Endothelial cell of umbilical vein (primary cell): ENCODE measurements at places on chromosomes 6 and 20.
A peak's percentile ranks its signal among the peaks of the same experiment; 100 is the strongest.

- DNase-seq = no peak
These were observed 7.5 kb upstream of the ZSWIM1 start for GRCh38 chr20:45873409-45874103.

GRCh38 chr20:47205577-47206123 lies 150.8 kb downstream of the ZMYND8 start:
- DNase-seq = peak; percentile 64

DNA sequence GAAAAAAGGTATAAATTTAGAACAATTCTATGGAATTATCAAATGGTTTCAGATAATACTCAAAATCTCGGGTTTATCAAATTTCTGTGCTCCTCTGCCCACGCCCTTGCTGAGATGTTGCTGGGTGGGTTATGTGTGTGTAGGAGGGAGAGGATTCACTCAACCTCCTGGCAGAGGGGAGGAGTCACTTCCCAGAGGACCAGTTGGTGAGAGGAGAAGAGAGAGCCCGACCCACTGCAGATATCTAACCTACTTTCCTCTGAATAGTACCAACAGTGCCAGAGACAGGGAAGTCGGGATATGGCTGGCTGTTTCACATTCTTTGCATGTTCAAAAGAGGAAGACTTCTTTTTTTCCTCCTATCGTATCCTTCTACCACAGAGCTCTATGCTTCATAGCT lies 187.1 kb upstream of the MAN1A1 start:
- DNase-seq = no peak

DNA sequence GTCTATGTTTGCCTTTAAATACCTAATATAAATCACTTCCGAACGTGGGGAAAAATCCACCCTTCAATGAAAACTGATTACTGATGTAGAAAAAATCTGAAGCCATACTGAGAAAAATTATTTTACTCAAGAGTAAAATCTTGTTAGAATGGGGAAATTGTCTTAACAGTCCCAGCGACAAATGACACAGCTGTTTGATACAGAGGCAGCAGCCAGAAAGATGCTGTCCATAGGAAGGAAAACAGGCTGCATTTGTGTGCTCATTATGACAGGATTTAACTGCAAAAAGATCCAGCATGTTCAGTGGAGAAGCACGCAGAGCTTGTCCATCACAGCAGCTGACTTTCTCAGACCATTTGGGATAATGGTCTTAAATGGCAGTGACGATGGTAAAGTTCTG lies 443.0 kb downstream of the TFAP2B start:
- no peak for DNase-seq

- no peak for DNase-seq
These were observed 30.2 kb downstream of the CSNK2A1 start for GRCh38 chr20:513429-513828.
